Stimulated activated CD8-positive, alpha-beta memory T cell treated with anti-CD3 and anti-CD28 coated beads, Interleukin-15, amount 100 ng/mL, for 4 hours (primary cell): ENCODE measurements at places on chromosomes 4 and X.

- no peak for DNase-seq
Observed at GRCh38 chrX:140715787-140716186, 6.2 kb downstream of the LINC00632 start.

GRCh38 chr4:138300616-138301015 is 58.5 kb upstream of the SLC7A11 start:
- no peak for DNase-seq

DNA sequence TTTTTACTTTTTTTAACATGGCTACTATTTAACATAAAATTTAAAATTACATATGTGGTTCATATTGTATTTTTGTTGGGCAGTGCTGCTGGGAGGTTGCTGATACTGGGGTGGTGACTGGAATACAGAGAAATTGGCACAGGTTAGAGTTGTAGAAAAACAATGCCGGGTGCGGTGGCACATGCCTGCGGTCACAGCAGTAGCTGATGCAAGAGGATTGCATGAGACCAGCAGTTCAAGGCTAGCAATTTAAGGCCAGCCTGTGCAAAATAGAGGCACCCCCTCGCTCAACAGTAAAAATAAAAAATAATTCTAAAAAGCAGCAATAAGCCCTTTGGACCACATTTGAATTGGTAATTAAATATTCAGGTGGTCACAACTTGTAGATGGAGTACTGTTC is 11.8 kb upstream of the CPE start:
- no peak for DNase-seq

- no peak for DNase-seq
Observed at GRCh38 chrX:17374619-17375366, at the start of gene NHS. NHS (plus strand) TSS chrX:17375200; CDS start chrX:17375758, 558 bp downstream.

DNA sequence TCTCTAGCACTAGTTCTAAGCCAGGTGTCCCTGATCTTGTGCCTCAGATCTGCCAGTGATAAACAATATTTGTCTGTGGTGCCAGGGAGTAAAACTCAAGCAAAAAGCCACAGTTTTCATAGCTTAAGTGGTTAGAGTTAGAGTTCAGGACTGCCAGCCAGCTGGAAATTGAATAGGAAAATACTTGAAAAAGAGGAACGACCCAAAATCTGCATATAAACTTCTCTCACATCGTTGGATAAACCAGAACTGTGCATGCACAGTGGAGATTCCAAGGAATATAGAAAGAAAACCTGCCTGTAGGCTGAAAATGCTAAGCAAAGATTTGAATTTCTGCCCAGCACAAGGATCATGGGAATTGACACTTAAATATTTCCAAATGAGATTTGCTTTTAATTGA is 35.0 kb upstream of the GNPDA2 start:
- DNase-seq, result no peak

- DNase-seq, result no peak
Observed at GRCh38 chrX:7262551-7262950, 114.6 kb upstream of the PUDP start.

DNA sequence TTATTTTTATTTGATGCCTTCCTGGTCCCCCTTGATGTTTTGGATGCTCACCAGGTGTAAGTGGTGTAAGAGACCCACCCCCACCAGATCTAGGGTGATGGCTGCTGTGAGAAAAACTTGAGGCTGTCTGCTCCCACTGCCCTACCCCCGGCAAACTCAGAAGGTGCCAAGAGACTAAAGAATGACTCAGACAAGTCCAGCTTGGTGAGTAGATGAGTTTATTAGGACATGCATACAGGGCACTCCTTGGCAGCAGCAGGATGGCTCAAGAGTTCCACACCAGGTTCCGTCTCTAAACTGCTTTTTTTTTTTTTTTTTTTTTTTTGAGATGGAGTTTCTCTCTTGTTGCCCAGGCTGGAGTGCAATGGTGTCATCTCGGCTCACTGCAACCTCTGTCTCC is 84.0 kb upstream of the HPF1 start:
- no peak for DNase-seq
